ENCODE measurements at places on chromosomes 12 and 14. TPM values are rescaled to one million over a fixed set of nuclear protein-coding genes. Genes with fewer than 3 reads are reported as not detected.

The OR6C2 gene
- total RNA-seq: not detected

The OTUB2 gene
- total RNA-seq: 1.0 TPM

The GPR65 gene
- 0.52 TPM for total RNA-seq

The TAS2R14 gene
- total RNA-seq: 6.8 TPM

The SOAT2 gene
- under 0.01 TPM for total RNA-seq

The NRXN3 gene
- total RNA-seq: 0.52 TPM

The CHGA gene
- 0.52 TPM for total RNA-seq

The FAM186B gene
- not detected for total RNA-seq

The POTEG gene
- total RNA-seq: not detected

The AQP6 gene
- total RNA-seq: 0.52 TPM

The SLC17A8 gene
- under 0.01 TPM for total RNA-seq

The KRT3 gene
- total RNA-seq: not detected

The IFNG-AS1 gene
- total RNA-seq: 1.0 TPM

The OTOGL gene
- 0.52 TPM for total RNA-seq

The FAM90A1 gene
- total RNA-seq: 0.52 TPM

The LMNTD1 gene
- 0.52 TPM for total RNA-seq

The PRMT5 gene
- 60.0 TPM for total RNA-seq

The LRRC10 gene
- 0.52 TPM for total RNA-seq

The AREL1 gene
- 21.9 TPM for total RNA-seq

The ACSS3 gene
- 14.6 TPM for total RNA-seq

The DHH gene
- 1.6 TPM for total RNA-seq

The PAPLN gene
- total RNA-seq: 1.6 TPM

The PPP1R36 gene
- 0.52 TPM for total RNA-seq

The FBXO34 gene
- total RNA-seq: 24.5 TPM

The RAPGEF3 gene
- 8.4 TPM for total RNA-seq

The FOXG1 gene
- not detected for total RNA-seq

The ISCA2 gene
- 19.8 TPM for total RNA-seq

The KRT6A gene
- total RNA-seq: 1.6 TPM

The CIROP gene
- total RNA-seq: not detected

The DNAI7 gene
- total RNA-seq: 1.6 TPM

The SLC7A7 gene
- total RNA-seq: 15.1 TPM

The FNTB gene
- 5.7 TPM for total RNA-seq

The KSR2 gene
- under 0.01 TPM for total RNA-seq

The PPM1H gene
- total RNA-seq: 4.2 TPM

The FOXN4 gene
- not detected for total RNA-seq

The AKAP6 gene
- 102 TPM for total RNA-seq

The MBIP gene
- 7.8 TPM for total RNA-seq

The RAB5B gene
- total RNA-seq: 34.4 TPM

The CMKLR1 gene
- total RNA-seq: 5.7 TPM

The LHX5 gene
- not detected for total RNA-seq

The CMA1 gene
- 0.52 TPM for total RNA-seq

The SLC2A13 gene
- 8.4 TPM for total RNA-seq

The CLEC2A gene
- not detected for total RNA-seq

The IL31 gene
- total RNA-seq: not detected

The COCH gene
- 3.1 TPM for total RNA-seq

The RHOJ gene
- 7.3 TPM for total RNA-seq

The SERPINA4 gene
- total RNA-seq: not detected

The OTX2 gene
- not detected for total RNA-seq

The RND1 gene
- under 0.01 TPM for total RNA-seq

The ACOT6 gene
- not detected for total RNA-seq
